ENCODE measurements at places on chromosomes 6 and 20.

DNA sequence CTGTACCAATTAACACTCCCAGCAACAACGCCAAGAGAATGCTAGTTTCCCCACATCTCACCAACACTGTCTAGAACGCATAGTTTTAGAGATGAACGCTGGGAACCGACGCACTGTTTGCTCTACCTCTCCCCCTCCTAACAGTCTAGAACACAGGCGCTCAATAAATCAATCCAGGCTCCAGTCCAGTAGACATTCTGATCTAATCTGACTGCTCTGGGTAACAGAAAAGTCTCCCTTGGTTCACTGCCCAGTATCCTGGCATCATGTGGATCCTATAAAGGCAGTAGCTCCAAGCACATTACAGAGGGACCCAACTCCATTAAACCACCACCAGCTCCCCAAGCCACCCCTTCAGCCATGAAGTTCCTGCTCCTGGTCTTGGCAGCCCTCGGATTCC, at the start of gene DEFB132:
Gene DEFB132, plus strand, starts transcription at position 306 of the 400 bp plus-strand sequence. Its CDS starts 55 bp downstream, at position 361.
- DNase-seq, result no peak

DNA sequence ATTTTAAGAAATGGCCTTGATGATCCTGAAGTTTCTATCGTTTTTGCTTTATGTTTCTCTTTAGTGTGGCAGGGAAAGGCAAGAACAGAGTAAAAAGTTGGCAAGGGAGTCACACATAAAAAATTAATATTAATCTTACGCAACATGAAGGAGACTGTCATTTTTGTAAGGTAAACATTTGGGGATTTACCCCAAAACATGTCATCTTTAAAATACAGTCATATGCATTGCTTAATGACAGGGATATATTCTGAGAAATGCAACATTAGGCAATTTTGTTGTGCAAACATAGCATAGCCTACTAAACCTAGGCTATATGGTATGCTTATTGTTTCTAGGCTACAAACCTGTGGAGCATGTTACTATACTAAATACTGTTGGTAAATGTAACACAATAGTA, 5.4 kb downstream of the RBL1 start:
- no peak for DNase-seq

DNA sequence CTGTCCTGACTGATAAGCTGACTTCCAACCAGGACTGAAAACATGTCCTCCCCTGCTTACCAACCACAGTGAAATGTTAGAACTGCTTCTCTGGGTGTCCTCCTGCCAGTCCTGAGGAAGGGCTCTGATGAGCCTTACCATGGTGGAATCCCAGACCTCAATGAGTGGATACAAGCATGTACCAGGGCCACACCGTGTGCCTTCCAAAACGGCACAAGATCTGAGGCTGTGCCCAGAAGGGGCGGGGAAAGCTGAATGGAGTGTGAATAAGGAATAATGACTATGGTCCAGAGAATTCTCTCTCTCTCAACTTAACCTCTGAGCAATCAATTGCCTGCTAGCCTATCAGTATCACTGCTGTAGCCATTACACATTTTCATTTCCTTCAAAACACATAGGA, 51.7 kb downstream of the PDE10A start:
- DNase-seq, result no peak

- DNase-seq, result no peak
Observed at GRCh38 chr6:69820438-69820837, 23.6 kb upstream of the LMBRD1 start.

DNA sequence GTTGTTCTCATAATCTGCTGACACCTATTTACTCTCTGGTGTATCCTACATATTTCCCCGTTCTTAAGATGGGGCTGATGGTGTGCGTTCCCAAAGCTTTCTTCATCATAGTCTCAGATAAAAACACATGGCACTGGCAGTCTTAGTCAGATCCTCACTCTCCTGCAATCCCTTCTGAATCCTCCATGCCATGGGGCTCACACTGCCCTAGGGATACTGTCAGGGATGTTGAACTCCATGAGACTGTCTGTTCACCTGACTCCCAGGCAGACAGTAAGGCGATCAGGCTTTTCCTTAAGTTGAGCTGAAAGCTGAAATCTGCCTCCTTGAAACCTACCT, 76.0 kb downstream of the SLX4IP start:
- DNase-seq, result no peak

DNA sequence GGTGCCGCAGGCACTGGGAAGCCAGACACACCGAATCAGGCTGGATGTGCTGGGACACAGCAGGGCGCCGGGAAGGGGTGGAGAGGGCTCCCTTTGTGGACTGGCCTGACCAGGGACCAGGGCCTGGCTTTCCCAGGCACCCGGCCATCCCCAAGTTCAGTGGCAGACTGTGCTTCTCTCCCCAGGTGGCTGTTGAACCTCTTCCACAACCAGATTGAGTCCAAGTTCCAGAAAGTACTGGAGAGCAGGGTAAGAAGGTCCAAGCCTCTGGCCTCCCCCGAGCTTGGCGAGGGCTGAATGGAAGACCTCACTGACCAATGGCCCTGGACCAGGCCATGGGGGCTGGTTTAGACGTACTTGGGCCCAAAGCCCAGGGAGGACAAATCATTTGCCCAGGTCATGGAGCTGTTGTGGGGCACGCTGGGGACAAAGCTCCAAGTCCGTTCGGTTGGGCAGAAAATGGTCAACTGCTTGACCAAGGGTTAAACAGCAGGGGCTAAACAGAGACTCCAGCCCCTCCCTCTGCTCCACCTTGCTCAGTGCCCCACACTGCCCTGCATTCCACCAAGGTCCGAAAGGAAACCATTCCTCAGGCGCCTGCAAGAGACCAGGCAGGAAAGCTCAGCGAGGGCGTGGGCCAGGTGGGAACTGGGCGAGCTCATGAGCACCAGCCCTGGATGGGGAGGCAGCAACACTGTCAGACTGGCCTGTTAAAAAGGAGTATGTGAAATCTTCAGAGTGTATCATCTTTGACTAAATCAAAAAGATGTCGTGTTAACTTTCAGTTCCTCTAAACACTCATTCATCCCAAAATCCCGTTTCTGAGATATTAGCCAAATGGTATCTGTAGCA, 9.1 kb downstream of the LBP start:
- DNase-seq, result no peak

- no peak for DNase-seq
Observed at GRCh38 chr6:130282234-130282995, 59.7 kb upstream of the SAMD3 start.

DNA sequence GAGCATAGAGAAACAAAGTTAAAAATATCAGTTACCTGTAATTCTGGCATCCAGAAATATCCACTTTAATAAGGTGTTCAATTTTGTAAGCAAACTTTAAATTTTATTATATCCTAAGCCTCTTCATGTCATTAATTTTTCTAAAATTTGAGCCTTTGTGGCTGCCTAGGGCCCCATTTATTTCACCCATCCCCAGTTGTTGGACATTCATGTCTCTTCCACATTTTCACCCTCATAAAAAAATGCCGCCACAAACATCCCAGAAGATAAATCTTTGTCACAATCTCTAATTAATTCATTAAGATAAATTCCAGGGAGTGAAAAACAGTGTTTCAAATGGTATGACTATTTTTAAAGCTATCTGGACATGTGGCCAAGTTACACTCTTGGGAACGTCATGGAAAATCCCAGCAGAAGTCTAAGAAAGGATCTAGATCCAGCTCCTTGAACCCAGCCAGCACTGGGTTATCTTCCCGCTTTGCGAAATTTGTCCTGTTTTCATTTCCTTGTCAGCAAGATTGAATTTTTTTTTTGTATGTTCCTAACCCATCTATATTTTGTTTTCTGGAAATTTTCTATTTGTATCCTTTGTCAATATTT, 97.2 kb downstream of the TMEM242 start:
- DNase-seq, result no peak

- DNase-seq, result no peak
Observed at GRCh38 chr6:53723331-53723730, 57.8 kb upstream of the KLHL31 start.

DNA sequence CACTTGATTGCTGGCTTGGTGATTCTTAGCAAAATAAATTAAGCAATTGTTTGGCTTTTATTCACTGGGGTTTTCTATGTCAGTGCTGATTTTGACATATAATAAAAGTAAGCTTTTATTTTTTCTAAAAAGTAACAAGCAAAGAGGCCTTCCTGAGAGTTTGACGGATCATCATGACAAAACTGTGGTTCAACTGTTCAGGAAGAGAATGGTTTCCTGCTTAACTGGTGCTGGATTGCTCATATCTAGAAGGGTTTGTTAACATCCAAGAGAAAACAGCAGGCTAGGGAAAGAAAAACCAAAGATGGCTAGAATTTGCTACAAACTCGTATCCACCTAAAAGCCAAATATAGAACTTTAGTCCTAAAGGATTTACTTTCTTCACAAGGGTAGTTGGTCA, 21.2 kb downstream of the SERPINB1 start:
- DNase-seq, result no peak

DNA sequence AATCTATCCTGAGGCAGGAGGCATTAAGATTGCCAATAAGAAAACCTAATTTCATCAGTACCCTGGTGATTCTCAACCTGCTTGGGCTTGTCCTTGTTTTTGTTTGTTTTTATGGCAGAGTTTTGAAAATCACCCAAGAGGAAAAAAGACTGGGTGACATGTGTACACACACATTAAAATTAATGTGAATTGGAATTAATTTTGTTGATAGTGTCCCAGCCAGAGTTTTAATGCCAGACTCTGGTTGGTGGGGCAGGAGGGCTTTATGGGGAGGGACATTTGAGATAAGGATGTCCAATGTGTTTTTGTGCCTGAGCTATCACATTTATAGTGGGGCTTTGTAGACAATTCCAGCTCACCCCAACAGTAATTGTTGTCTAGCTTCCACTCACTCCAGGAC, 184.6 kb downstream of the ID4 start:
- DNase-seq, result no peak

GRCh38 chr6:24322924-24323323, 34.9 kb downstream of the DCDC2 start:
- no peak for DNase-seq

- DNase-seq, result no peak
Observed at GRCh38 chr6:112881027-112881426, 533.9 kb downstream of the RFPL4B start.

GRCh38 chr6:125078602-125079321, 74.8 kb upstream of the TPD52L1 start:
- DNase-seq, result no peak

- DNase-seq, result no peak
Observed at GRCh38 chr6:7649037-7649810, 59.2 kb downstream of the SNRNP48 start.

DNA sequence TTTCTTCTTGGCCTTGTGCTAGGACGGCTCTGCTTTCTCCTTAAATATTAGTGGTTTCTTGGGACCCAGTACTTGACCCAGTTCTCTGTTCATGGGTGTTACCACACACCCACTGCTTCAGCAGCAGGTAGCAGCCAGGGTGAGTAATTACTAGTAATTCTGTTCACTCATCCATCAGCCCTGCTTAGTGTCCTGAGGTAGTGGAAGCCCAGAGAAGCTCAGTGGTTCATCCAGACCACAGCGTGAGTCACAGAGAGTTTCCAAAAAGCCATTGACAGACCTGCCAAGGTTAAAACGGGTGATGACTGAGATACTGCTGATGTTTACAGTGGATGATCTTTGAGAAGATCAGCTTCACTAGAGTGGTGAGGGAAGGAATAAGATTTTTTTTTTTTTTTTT, 51.7 kb upstream of the HINT3 start:
- peak; percentile 51 for DNase-seq

DNA sequence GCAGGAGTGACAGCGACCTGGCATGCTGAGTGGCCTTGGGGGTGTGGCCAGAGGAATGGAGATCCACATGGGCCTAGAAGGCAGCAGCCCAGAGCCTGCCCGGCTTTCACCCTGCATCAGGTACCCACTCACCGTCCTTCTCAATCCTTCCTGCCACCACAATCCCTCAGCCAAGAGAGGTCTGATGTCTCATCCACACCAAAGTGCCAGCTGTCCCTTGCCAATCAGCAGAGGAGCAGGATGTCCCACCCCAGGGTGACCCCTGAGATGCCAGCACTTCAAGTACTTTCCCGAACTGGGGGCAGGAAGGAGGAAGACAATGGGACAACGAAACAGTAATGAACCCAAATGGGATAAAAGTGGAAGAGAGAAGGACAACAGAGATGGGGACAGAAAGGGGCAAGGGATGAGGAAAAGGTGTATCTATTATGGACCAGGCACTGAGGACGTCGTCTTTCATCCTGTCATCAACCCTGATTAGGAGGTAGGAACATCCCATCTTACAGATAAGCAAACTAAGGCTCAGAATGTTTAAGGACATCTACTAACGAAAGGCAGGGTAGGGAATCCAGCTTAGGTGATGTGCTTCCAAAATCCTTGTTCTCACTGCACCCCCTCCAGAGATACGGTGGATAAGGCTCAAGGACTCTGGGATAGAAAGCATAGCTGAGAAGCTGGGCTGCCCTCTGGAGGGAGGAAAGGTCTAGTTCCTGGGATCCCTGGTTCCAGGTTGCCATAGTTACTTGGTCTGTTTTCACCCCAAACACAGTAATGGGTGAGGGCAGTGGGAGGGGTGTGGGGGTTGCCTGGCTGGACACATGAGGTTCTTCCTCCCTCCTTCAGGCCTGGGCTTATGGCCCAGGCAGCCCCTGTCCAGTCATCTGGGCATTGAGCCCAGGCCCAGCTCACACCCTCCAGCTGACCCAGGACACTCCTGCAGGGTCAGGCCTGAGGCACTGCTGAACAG, 4.5 kb upstream of the TNXB start:
- no peak for DNase-seq

GRCh38 chr20:51959066-51959542, 156.8 kb upstream of the SALL4 start:
- no peak for DNase-seq

- no peak for DNase-seq
Observed at GRCh38 chr6:69061066-69061465, 426.0 kb downstream of the ADGRB3 start.

GRCh38 chr6:161436106-161436876, 162.4 kb upstream of the AGPAT4 start:
- no peak for DNase-seq

GRCh38 chr6:40042232-40042631, 108.0 kb upstream of the MOCS1 start:
- DNase-seq, result no peak

DNA sequence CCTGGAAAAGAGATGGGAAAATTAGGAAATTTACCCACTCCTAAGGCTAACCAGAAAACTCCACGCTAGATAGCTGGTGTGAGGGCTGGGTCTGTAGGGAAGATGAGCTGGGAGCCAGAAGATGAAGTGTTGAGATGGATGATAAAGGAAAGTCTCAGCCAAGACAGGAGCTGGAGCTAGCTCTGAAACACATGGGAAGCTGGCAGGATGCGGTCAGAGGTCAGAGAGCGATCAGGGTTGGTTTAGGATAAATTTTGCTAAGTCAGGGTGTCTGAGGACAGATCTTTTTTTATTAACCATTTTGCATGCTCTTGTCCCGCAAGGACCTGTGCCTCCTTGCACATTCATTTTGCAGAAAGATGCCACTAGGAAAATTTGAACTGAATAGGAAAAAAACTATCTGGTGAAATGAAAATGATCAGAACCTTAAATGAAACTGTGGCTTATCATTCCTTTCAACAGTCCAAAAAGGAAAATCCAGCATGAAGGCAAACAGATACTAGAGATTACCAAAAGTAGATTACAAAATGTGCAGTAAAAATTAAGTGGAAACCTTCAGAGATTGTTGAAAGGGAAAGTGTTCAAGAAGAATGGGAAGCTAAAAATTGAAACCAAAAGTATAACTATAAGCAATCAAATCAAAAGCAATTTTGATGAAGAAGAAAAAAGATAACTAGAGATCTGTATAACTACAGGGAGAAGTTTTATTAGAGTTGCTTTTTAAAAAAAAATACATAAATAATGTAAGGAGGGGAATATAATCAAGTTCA, 10.7 kb upstream of the EDN1 start:
- no peak for DNase-seq

All from stimulated activated CD8-positive, alpha-beta memory T cell treated with anti-CD3 and anti-CD28 coated beads, Interleukin-2, amount 100 ng/mL, for 48 hours (primary cell).